ENCODE measurements at places on chromosomes 7 and 10.

- no peaks in the 10 kb centered on the region for H3K27me3 ChIP-seq
- no peaks in the 10 kb centered on the region for H3K36me3 ChIP-seq
- H3K4me3 ChIP-seq, result no peak overlapping the region
- DNase-seq, result no peak
- no peak overlapping the region for H3K27ac ChIP-seq
- no peaks in the 10 kb centered on the region for H3K4me1 ChIP-seq
These were observed 115.1 kb upstream of the MEOX2 start for GRCh38 chr7:15801551-15801950.

DNA sequence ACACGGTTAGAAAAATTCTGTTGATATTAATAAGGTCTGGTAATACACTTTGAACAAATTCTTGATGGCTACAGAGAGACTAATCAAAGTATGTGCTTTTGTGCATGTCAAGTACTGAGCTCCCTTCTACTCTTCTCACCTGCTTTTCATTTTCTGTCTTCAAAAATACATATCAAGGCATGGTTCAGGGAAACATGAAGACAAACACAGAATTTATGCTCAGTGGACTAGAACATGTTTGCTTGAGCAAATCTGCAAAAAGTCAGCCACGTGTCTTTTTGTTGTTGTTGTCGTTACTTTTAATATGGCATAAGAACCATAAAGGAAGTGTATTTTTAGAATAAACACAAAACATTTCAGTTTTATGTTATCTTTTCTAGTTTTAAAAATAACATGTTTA lies 21.9 kb downstream of the CDK13 start:
- no peaks in the 10 kb centered on the region for H3K4me1 ChIP-seq
- no peaks in the 10 kb centered on the region for H3K36me3 ChIP-seq

DNA sequence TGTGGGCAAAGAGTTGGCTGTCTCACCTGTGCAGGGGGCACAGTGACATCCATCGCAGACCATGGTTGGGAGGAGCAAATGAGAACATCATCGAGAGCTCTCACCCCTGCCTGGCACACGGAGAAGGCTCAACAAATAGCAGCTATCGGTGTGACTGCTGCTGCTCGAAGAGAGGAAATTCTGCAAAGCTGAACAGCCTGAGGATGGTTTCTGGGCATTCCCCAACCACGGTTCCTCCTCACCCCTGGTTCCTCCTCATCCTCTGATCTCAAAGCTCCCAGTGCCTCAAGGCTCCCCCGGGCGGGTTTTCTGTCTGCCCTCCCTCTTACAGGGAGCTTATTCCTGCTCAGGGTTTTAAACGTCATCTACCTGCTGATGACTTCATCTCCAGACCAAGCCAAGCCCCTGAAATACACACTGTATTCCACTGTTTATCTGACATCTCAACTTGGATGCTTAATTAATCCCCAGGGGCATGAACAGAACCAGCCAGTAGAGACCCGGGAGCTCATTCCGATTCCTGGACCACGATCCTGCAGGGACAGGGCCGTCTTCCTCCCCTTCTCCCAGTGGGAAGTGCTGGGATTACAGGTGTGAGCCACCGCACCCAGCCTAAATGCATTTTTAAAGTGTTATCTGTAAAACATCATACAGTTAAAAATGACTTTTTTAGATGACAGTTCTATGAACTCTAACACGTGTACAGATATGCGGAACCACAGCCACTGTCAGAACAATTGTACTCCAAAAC lies 19.5 kb upstream of the NOM1 start:
- DNase-seq, result peak; percentile 2
- no peaks in the 10 kb centered on the region for H3K27me3 ChIP-seq
- H3K4me1 ChIP-seq, result no peaks in the 10 kb centered on the region
- no peak overlapping the region for H3K27ac ChIP-seq

DNA sequence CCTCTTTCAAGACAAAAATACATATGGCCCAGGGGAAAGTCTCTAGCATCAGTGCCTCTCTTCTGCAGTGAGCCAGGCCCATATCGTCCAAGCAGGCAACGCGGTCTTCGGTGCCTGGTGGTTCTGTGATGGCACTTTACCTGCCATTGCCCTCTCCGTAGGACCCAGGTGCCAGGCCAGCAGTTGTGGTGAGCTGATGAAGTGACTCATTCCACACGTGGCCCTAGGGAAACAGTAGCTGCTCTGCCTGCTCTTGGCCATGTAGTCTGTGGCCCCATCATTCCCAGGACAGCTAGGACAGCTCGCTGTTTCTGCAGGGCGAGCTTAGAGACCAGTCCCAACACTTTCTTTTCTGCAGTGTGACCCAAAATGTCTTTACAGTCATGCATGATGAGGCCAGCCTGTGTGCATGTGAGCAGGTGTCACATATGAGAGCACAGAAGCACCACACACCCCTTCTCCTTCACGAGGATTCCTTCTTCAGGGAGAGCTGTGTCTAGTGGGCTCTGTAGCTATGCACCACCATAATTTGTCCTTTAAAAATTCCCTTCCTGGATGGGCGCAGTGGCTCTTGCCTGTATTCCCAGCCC lies 39.0 kb downstream of the SVIL start:
- DNase-seq, result no peak
- H3K36me3 ChIP-seq, result no peaks in the 10 kb centered on the region
- H3K4me1 ChIP-seq, result peaks cover 4% of the 10 kb centered on the region
- H3K27me3 ChIP-seq, result no peaks in the 10 kb centered on the region

DNA sequence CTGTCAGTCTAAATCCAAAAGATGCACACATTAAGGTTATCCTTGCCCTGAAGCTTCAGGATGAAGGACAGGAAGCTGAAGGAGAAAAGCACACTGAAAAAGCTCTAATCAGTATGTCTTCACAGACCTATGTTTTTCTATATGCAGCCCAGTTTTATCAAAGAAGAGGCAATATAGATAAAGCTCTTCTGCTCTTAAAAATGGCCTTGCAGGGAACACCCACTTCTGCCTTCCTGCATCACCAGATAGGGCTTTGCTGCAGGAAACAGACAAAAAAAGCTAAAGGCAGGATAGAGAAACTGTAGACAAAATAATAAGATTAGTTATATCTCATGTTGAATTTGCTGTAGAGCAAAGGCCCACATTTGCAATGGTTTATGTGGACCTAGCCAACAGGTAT lies 14.9 kb upstream of the IFIT1B start:
- no peaks in the 10 kb centered on the region for H3K4me1 ChIP-seq
- no peaks in the 10 kb centered on the region for H3K36me3 ChIP-seq
- no peak for DNase-seq
- no peak overlapping the region for H3K4me3 ChIP-seq

- no peak for DNase-seq
- no peak overlapping the region for H3K4me3 ChIP-seq
- H3K36me3 ChIP-seq, result no peaks in the 10 kb centered on the region
- H3K4me1 ChIP-seq, result no peaks in the 10 kb centered on the region
- H3K27ac ChIP-seq, result no peak overlapping the region
- no peaks in the 10 kb centered on the region for H3K27me3 ChIP-seq
These were observed 277.4 kb downstream of the ARL4A start for GRCh38 chr7:12964836-12965235.

DNA sequence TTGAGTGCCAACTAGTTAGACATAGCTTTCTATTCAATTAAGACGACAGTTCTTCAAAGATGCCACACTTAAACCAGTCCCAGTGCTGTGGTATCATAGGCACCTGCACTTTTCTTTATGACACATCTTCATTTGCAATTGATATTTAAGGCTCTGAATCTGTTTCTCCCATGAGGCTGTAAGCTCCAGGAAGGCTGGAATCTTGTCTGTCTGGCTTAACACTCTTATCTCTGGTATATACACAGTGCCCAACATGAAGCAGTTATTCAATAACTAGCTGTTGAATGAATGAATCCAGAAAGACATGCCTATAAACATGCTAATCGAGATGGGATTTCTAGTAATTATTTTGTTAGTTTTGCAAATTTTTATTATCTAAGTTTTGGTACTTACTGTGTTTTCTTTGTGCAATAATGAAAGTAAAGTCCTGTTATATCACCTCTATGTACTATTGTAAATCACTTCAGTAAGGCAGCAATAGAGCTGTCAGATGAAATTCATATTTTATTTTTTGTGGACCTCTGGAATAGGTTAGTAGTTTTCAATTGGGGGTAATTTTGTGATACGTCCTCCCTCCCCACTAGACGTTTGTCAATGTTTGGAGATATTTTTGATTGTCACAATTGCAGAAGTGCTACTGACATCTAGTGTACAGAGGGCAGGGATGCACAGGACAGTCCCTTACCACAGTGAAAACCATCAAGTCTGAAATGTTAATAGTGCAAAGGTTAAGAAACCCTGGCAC lies 51.3 kb upstream of the STEAP4 start:
- H3K4me1 ChIP-seq, result no peaks in the 10 kb centered on the region
- H3K4me3 ChIP-seq, result peak overlapping the region; percentile 11
- no peak overlapping the region for H3K27ac ChIP-seq
- no peak for DNase-seq

DNA sequence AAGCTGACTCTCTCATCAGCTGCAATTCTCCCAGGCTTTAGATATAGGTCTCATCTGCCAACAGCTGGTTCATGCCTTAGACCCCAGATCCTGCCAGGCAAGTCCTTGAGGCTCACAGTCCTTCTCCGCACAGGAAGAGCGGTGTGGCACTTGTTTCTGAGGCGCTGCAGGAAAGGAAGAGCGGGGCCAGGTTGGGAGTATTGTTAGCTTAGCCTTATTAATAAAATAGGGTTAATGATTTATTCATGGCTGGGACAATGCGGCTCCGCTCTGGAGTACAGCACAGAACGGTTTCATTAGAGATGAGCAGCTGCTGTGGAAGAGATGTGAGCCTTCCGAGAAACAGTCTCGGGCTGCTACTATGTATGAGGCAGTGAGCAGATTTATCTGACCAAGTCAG lies 78.1 kb downstream of the FZD1 start:
- DNase-seq, result no peak
- no peak overlapping the region for H3K27ac ChIP-seq
- H3K27me3 ChIP-seq, result no peaks in the 10 kb centered on the region
- no peaks in the 10 kb centered on the region for H3K36me3 ChIP-seq
- no peaks in the 10 kb centered on the region for H3K4me1 ChIP-seq
